Activated naive CD8-positive, alpha-beta T cell treated with anti-CD3 and anti-CD28 coated beads, Interleukin-2, amount 10 ng/mL, durations not matched to agents 7 days and 5 days (primary cell): ENCODE measurements at places on chromosomes 12 and 14. TPM values are rescaled to one million over a fixed set of nuclear protein-coding genes. Genes with fewer than 3 reads are reported as not detected.

Gene IFI27L1
- total RNA-seq, result 36.1 TPM

Gene COX8C
- not detected for total RNA-seq

Gene STYK1
- total RNA-seq, result 3.1 TPM

Gene SPIC
- total RNA-seq, result not detected

Gene PRDM4
- 24.4 TPM for total RNA-seq

Gene ALX1
- not detected for total RNA-seq

Gene DCN
- not detected for total RNA-seq

Gene IL22
- not detected for total RNA-seq

Gene MYO1H
- total RNA-seq, result not detected

Gene LMNTD1
- total RNA-seq, result not detected

Gene DRAM1
- 2.3 TPM for total RNA-seq

Gene PTGER2
- 115 TPM for total RNA-seq

Gene TMEM63C
- 1.4 TPM for total RNA-seq

Gene MRPL52
- total RNA-seq, result 86.5 TPM

Gene HAL
- total RNA-seq, result 0.23 TPM

Gene LUM
- not detected for total RNA-seq

Gene ZDHHC22
- not detected for total RNA-seq
